Left ventricle myocardium inferior (tissue), 1 donor: ENCODE measurements at places on chromosomes 11 and 22. TPM values are rescaled to one million over a fixed set of nuclear protein-coding genes. Genes with fewer than 3 reads are reported as not detected.

DNA sequence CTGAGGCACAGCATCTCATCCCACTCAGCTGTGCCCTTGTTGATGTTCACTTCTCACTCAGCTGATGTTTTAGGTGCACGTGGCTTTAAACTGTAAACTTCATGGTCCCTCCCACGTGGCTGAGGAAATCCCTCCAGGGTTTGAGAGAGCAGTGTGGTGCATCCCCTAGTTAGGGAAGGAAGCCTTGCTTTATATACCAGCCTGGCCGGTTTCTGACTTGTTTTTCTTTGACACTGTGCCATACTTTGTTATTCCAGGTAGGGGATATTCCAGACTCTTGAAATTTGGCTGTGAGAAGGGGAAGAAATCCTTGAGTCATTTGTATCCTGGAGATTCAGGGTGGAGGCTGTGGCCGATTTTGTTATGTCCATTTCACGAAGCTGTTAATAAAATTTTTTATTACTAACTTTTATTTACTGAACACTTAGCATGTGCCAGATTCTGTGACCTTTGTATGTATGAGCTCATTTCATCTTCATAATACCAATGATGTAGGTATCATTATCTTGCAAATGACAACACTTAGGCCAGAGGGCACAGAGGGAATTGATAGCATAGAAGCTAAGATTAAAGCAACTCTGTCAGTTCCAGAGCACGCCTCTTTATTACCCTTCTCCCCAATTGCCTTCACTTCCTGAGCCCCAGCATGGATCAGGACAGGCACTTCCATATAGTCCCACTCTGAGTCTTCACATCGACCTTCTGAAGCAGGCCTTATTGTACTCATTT lies 116.6 kb downstream of the NAV2 start:
- DNase-seq: no peak

DNA sequence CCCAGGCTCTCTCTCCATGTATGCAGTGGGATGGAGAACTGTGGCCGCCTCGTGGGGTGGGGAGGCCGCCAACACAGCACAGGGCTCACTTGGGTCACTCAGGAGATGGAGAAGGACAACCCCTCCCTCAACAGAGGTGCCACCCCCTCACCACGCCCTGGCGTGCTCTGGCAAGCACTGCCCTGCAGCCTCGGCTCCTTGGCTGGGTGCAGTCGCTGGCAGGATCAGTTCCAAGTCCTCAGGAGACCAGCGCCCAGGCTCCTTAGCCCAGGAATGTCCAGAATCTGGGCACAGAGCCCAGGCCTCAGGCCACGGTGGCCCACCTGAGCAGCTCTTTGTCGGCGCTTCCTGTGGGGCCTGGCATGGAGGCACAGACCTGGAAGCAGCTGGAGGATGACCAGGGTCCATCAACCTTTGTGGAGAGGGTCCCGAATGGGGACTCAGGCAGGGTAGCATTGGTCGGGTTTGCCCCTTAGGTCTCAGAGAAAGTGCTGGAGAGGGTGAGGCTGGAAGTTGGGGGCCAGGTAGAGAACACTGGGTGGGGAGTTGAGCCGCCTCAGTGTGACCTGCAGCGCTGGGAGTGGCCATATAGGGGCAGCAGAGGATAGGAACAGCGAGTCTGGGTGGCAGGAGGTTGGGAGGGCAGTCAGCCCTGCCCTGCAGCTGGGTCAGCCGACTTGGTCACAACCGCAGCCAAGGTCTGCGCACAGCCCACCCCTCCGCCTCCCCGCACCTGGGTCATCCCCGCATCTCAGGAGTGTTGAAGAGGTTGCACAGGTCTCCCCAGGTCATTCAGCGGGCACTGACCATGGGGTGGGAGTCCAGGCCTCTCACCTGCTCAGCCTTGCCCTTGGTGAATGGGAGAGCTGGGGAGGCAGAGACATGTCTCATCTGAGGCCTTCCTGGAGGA lies 8.2 kb downstream of the SUSD2 start:
- peak; percentile 79 for DNase-seq

GRCh38 chr11:71330349-71330748 lies 78.0 kb upstream of the SHANK2 start:
- no peak for DNase-seq

- DNase-seq: no peak
Observed at GRCh38 chr11:79547256-79547655, 106.4 kb upstream of the TENM4 start.

- peak; percentile 36 for DNase-seq
Observed at GRCh38 chr11:125165111-125165842, 726 bp downstream of the PKNOX2 start.

DNA sequence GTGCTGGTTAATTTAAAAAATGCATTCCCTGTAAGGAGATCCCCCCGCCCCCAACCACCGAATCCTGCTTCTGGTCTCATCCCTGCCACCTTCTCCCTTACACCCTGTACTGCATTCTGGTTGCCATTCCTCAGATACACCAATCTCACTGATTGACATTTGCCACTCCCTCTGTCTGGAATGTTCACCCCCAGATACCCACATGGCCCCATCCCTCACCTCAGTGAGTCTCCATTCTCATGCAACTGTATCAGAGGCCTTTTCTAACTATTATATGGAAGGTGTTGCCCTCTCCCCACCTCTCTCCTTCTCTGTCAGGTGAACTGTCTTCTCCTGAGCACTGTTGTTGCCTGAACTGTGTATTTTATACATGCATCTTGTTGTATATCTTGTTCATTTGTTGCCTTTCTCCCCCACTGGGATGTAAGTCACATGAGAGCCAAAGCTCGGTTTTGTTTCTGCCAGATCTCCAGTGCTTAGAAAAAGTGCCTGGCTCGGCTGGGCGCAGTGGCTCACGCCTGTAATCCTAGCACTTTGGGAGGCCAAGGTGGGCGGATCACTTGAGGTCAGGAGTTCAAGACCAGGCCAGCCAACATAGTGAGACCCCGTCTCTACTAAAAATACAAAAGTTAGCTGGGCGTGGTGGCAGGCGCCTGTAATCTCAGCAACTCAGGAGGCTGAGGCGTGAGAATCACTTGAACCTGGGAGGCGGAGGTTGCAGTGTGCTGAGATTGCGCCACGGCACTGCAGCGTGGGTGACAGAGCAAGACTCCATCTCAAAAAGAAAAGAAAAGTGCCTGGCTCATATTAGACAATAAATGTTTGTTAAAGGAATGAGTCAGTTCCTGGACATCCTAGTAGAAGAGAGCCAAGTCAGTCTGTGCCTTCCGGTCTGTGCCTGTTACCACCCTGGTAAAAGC lies 61.0 kb downstream of the TNRC6B start:
- DNase-seq: no peak

- no peak for DNase-seq
Observed at GRCh38 chr11:116840224-116840745, 2.9 kb upstream of the APOA1 start.

GRCh38 chr22:23070418-23071229 lies at the start of gene GNAZ:
Gene GNAZ (plus strand): TSS chr22:23070519. CDS start chr22:23095696, 25,177 bp downstream.
- DNase-seq: no peak

GRCh38 chr22:22923379-22923778 lies 35.8 kb downstream of the IGLL5 start:
- DNase-seq: no peak

DNA sequence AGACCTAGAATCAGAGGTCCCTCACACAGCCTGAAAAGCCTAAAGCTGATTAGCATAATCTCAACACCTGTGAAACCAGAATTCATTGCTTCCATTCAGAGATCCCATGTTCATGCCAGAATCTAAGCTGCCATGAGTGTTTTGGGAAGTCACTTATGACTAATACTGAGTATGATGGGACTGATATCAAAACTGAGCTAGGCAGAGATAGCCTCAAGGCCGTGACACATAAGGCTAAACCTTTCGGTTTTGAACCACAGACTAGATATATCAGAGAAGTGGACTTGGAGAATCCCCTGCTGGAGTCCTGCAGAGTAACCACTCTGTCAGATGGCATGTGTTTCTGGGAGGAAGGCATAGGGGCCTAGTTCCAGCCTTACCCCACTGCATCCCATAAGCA lies 23.1 kb upstream of the GLYATL2 start:
- DNase-seq: no peak

GRCh38 chr11:12292766-12293165 lies 84.6 kb upstream of the PARVA start:
- DNase-seq: no peak

GRCh38 chr22:30447656-30448055 lies 22.1 kb downstream of the MTFP1 start:
- no peak for DNase-seq

- DNase-seq: peak; percentile 61
Observed at GRCh38 chr11:13462311-13462900, 616 bp downstream of the BTBD10 start.

GRCh38 chr22:39686776-39687525 lies 116.4 kb downstream of the CACNA1I start:
- DNase-seq: no peak

DNA sequence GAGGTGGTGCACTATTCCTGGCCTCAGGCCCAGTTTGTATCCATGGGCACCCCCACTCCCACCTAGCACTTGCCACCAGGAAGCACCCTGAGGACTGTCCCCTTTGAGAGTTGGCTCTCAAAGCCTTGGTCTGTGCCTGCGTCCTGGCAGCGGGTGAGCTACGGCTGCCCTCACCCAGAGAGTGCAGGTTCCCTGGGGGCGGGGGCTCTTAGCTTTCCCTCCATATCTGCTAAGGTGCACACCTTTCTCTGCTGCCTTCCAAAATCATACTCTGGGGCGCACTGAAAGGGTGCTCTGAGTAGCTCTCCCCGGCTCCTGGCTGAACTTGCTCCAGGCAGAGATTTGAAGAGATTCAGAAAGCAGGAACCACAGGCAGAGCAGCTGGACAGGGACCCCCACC lies 7.1 kb downstream of the KCNQ1 start:
- DNase-seq: no peak

DNA sequence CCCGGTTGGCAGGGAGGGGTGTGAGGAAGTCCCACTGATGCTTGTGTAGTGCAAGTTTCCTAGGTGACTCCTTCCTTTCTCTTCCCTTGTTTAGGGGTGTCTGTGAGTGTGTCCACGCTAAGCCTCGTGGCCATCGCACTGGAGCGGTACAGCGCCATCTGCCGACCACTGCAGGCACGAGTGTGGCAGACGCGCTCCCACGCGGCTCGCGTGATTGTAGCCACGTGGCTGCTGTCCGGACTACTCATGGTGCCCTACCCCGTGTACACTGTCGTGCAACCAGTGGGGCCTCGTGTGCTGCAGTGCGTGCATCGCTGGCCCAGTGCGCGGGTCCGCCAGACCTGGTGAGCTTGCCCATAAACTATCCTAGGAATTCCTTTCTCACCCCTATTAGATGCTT lies 10.4 kb downstream of the CCKBR start:
- DNase-seq: no peak

Gene MYBPC3
- total RNA-seq: 2,538 TPM

Gene GRIA4
- total RNA-seq: not detected

Gene LIF
- 0.16 TPM for total RNA-seq

Gene PTPRCAP
- total RNA-seq: 0.60 TPM

Gene PATE3
- not detected for total RNA-seq

Gene RIMBP3C
- total RNA-seq: 0.08 TPM

Gene KCNQ1OT1
- 0.33 TPM for total RNA-seq

Gene P2RX6
- total RNA-seq: 3.5 TPM
